ENCODE measurements at places on chromosomes 16 and 17.

GRCh38 chr17:37317867-37318266, 57.9 kb upstream of the C17orf78 start:
- DNase-seq: no peak

- DNase-seq: no peak
Observed at GRCh38 chr17:50661795-50662391, 27.2 kb downstream of the ABCC3 start.

GRCh38 chr17:3961564-3962047, 2.6 kb downstream of the ATP2A3 start:
- no peak for DNase-seq

GRCh38 chr16:11687601-11688519, 19.6 kb downstream of the SNN start:
- no peak for DNase-seq

GRCh38 chr17:35708951-35709350, 22.5 kb upstream of the RASL10B start:
- DNase-seq: no peak

GRCh38 chr16:26981266-26981938, 85.3 kb upstream of the C16orf82 start:
- DNase-seq: no peak

DNA sequence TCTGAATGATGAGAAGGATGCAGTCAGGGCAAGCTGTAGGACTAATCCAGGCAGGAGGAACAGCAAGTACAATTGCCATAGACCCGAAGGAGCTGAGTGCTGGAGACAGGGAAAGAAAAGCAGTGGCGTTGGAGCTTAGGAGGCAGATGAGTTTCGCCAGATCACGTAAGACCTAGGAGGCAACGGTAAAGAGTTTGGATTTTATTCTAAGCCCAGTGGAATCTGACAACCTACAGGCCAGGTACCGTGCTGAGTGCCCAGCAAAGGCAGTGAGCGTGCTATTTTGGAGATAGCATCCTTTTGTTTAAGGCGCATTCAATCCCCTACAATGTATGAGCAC, 1.2 kb downstream of the USP43 start:
- no peak for DNase-seq

GRCh38 chr17:13475574-13476223, 126.0 kb downstream of the HS3ST3A1 start:
- DNase-seq: no peak

GRCh38 chr17:841313-841712, 59.2 kb downstream of the MRM3 start:
- DNase-seq: no peak

- no peak for DNase-seq
Observed at GRCh38 chr16:65890203-65890602, 476.3 kb upstream of the CDH5 start.

DNA sequence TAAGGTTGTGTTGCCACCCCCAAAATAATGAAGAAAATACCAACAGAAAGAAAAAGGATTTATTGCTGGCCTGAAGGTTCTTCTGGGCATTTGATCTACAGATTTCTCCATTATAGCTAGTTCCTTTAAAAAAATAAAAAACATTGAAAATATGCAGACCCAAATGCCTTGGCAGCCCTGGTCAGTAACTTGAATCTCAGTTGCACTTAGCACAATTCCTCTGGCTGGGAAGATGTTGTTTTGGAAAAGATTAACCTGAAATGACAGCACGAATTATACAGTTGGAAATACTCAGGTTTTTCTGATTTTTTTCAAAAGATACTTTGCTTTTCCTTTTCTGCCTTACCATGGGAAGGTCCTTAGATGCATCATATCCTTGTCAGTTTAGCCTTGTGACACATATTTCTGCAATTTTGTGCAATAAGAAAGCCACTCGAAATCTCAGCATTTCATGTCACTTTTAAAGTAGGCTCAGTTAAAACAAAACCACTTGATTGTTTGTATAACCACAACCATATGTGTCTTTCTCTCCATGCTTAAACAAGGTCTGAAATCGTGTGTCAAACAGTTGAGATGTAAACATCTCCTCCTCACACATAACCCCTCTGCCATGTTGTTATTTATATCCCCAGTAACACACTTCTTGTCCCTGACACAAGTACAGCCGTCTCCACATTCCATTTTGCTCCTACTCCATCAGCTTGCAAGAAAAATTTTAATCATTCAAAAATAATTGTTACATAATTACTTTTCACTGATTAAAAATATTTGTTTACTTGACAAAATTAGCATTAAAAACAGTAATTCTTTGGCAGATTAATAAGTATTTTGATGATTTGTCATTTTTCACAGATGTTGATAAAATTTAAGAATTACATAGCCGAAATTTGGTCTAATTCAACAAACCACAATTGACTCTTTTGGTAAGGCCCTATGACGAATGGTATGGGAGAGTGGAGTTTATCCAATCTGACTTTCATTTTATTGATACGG, 61.1 kb downstream of the SIAH1 start:
- no peak for DNase-seq

Data from SK-N-MC (cell line).